ENCODE measurements at places on chromosomes 7 and 10.
A peak's percentile ranks its signal among the peaks of the same experiment; 100 is the strongest.

DNA sequence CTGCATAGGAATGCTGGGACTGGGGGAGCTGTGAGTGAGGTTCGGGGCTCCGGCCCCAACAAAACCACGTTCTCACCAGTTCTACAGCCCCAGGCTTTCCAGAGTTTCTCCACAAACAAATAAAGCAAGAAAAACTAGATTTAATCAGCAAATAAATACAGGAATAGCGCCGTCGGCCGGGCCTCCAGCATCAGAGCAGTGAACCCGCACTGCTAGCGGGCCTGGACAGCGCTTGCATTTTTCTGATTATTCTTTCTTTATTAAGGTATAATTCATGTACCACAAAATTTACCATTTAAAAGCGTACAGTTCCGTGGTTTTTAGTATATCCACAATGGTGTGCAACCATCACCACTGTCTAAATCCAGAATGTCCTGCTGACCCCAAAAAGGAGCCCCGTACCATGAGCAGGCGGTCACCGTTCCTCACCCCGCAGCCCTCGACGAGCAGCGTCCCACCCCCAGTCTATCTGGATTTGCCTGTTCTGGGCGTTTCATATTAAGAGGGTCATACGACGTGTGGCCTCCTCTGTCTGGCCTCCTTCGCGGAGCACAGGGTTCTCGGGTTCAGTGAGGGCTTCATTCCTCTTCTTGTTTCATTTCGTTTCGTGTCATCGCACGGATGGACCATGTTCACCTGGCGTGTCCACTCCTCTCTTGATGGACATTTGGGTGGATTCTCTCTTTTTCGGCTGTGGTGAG, 35.5 kb upstream of the FOXL3 start:
- DNase-seq: no peak

DNA sequence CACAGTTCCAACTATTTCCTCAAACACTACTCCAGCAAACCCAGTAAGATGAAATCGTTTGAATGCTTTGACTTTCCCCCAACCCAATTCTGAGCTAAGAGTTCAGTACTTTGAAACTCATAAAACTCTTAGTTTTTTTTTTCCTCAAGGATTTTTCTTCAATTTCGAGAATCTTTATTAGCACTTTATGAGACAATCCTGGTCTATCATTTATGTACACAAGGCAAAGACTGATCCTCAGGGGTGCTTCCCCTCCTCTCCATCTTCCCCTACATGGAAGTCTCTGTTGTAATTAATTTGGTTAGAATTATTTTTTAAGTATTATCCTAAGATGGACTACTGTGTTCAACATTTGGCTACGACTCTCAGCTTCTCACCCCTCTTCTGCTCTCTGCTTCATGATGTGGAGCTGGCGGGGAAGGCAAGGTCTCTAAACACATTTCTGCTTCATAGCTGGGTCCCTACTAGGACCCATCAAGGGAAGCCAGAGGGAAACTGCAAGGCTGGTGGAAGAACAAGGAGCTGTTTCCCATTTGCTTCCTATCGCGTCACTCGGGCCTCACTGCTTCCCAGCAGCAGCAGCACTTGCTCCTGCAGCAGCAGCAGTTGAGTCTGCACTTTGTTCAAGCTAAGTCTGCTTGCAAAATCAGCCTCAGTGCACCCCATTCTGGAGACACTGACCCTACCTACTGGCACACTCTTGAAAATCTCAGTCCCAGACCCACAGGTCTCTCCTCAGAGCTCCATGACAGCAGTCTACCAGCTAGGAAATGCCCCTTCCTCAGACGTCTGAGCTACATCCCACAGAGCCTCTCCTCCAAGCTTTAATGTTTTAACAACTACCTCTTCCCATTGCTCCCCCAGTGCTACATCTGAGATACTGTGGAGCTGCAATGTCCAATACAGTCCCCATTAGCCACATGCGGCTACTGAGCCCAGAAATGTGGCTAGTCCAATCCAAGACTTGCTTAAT, 90.0 kb downstream of the CHCHD3 start:
- no peak for DNase-seq

- DNase-seq: no peak
Measured at GRCh38 chr10:44752451-44753441, 158.4 kb upstream of the TMEM72 start.

DNA sequence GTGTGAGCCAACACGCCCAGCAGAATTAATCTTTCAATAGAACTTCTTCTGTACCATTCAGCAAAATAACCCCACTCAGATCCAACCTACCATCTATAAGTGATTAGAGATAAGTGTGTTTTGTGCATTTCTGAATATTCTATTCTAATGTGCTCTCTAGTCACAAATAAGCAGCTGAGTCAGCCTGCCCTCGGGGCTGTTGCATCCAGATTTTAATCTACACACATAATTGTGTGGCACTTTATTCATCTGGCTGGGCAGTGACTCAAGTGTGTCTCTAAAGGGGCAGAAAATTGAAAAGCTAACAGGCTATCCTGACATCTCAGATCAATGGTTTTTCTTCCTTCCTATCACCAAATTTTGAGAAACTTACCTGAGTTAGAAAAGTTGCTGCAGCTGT, 60.3 kb downstream of the PRR15 start:
- no peak for DNase-seq

DNA sequence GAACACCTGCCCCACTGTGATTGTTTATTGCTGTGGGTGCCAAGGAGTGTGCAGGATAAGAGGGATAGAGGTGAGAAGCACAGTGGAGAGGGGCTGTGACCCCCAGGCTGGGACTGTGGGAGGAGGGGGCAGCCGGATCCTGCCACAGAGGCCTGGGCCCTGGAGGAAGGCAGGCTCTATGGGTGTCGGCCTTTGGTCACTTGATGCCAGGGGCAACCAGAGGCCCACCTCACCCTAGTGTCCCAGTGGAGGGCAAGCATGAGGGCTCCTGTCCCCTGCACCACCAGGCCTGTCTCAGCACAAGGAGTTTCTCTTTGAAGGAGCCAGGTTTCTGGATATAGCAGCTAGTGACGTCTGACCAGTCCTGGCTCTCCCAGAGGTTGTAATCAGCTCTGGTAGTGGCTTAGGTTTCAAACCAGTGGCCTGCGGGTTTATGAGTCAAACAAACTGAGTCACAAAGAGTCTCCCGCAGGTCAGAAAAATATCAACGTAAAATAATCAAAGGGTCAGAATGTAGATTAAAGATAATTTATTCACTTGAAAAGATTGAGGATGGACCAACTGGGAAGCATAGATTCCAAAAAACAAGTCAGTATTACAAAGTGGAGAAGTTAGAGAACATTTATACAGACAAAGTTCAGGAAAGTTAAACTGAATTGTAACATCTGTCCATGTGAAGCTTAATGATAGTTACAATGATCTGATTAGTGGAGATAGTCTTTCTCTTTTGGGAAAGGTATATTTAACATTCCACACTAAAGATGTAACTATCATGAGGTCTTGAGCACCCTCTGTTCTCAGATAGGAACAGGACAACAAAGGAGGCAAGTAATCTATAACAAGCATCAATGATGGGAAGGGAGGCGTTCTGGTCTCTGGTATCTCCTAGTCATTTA, 37.2 kb upstream of the ZNF488 start:
- no peak for DNase-seq

GRCh38 chr7:38550836-38551235, 80.3 kb downstream of the AMPH start:
- DNase-seq: no peak

DNA sequence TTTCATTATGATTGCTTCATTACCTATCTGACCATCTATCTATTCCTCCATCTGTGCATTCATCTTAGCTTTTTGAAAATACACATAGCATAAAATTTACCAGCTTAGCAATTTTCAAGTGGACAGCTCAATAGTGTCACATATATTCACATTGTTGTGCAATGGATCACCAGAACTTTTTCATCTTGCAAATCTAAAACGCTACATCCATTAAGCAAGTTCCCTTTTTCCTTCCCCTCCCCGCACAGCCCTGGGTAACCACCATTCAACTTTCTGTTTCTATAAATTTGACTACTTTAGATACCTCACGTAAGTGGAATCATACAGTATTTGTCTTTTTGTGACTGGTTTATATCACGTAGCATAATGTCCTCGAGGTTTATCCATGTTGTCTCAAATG, 78.0 kb upstream of the ADRB1 start:
- no peak for DNase-seq

DNA sequence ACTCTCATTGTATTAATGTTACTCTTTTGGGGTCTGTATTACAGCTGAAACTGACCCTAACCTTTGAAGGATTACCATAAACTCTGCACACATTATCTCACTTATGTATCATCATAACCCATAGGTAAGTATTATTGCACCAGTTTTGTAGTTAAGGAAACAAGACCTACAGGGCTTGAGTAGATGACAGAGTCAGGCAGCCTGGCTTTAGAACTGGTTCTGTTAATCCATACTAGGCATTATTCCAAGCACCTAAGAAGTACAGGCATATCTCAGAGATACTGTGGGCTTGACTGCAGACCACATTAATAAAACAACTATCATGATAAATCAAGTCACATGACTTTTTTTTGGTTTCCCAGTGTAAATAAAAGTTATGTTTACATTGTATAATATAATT, 17.1 kb upstream of the AKR1B1 start:
- DNase-seq: no peak

DNA sequence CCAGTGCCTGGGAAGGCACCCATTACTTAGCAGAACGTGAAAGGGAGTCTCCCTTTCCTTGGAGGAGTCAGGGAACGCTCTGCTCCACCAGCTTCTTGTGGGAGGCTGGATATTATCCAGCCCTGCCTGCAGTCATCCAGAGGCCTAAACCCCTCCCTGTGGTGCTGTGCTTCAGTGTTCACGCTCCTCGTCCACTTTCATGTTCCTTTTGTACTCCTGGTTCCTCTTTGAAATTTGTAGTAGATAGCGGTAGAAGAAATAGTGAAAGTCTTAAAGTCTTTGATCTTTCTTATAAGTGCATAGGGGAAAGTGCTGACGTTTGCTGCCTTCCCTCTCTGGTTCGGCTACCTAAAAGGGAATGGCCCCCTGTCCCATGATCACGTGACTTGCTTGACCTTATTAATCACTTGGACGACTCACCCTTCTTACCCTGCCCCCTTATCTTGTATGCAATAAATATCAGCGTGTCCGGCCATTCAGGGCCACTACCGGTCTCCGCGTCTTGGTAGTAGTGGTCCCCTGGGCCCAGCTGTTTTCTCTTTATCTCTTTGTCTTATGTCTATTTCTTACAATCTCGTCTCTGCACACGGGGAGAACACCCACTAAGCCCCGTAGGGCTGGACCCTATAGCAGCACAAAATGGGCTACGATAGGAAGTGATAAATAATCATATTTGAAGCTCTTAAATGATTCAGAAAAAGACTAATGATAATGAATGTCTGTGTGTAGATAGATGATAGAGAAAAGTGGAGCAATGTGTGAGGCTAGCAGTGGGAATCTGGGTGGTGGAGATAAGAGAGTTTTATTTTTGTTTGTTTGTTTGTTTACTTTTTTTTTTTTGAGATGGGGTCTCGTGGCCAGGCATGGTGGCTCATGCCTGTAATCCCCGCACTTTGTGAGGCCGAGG, 5.8 kb upstream of the ESYT2 start:
- no peak for DNase-seq

DNA sequence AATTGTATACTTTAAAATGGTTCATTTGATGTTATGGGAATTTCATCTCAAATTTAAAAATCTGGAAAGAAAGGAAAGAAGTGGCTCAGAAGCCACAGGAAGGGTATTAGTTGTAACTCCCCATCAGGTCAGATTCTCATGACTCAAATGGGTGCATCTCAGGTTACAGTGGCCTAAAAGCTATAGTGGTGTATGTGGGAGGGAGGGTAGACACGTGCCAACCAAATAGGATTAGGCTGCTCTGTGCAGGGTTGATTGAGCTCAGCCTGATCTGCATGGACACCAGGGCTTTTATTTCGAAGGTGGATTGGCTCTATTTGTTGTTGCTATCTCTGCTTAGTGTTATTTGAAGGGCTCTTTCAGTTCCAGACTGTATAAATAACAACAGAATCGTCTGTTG, 121.5 kb upstream of the PRR15 start:
- peak; percentile 89 for DNase-seq

GRCh38 chr10:24150853-24151252, 58.1 kb upstream of the KIAA1217 start:
- DNase-seq: no peak

DNA sequence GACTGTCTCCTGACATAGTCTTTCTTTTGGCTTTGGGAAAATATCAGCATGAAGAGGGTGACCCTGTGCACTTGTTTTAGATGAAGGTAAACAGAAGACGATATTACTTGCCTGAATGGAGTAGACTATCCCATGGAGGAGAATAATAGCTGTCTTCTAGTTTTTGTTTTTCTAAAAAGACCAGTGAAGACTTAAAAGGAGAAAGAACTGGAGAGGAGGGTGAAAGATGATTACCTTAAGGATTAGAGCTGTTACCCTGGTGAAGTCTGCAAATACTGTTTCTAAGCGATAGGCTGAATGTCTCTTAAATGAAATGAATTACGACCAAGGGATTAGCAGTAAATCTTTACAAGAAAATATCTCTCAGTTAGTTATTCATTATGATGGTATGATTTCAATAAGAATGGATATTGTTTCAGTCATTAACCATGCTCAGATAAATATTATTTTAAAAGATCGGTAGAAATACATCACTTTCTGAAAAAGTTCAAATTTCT, 255.6 kb upstream of the FERD3L start:
- DNase-seq: no peak

DNA sequence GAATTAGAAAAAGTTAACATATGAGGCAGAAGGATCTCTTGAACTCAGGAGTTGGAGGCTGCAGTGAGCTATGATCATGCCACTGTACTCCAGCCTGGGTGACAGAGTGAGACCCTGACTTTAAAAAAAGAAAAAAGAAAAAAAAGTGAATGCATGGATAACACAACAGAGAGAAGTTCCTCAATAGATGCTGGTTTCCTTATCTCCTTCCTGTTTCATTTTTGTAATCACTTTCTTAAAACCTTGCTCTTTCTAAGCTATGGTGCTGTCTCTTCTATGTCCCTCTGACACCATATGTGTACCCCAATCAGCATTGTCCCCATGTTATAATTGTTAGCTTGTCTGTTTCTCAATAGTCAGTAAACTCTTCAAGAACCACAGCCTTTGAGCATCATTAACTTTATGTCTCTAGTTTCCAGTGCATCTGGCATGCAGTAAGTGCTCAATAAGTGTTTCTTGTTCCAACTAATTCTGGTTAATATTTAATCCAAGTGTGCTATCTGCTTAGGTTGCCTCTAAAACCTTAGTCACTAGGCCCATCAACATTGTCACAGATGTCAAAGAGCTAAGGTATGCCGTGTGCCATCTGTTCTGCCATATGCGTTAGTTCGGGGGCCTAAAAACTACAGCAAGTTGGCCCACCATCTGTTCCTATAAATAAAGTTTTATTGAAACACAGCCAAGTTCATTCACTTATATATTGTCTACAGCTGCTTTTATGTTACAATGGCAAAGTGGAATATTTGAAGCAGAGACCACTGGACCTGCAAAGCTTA, 36.2 kb downstream of the MPP7 start:
- no peak for DNase-seq

- DNase-seq: no peak
Measured at GRCh38 chr7:69180662-69181061, 417.6 kb upstream of the AUTS2 start.

All from SK-N-DZ (cell line).